LHCN-M2 (cell line): ENCODE measurements at places on chromosomes 11 and 22.

DNA sequence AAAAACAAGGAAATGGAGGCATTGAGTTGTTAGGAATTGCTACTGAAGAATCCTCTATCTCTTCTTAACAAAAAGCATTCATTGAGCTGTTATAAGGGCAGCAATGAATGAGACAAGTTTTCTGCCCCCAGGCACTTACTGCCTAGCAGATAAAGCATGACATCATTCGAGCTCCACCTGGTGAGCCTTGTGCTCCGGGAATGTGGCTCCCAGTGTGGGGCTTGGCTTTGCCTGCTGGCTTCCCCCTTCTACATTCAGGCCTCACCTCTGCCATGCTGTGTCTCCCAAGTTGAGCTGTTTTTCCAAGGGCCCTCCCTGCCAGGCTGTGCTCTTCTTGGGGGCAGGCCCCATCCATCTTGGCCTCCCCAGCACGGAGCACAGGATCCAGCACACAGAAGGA, 56.9 kb upstream of the EIF3D start:
- DNase-seq: no peak

DNA sequence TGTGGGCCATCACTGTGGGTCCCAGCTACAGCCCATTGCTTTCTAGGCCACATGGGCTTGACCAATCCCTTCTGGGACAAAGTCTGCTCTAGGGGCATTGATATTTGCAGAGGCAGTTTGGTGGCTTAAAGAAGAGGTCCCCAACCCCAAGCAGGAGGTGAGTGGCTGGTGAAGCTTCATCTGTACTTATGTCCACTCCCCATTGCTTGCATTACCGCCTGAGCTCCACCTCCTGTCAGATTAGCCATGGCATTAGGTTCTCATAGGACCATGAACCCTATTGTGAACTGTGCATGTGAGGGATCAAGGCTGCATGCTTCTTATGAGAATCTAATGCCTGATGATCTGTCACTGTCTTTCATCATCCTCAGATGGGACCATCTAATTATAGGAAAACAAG, 54.4 kb upstream of the CADM1 start:
- DNase-seq: no peak

DNA sequence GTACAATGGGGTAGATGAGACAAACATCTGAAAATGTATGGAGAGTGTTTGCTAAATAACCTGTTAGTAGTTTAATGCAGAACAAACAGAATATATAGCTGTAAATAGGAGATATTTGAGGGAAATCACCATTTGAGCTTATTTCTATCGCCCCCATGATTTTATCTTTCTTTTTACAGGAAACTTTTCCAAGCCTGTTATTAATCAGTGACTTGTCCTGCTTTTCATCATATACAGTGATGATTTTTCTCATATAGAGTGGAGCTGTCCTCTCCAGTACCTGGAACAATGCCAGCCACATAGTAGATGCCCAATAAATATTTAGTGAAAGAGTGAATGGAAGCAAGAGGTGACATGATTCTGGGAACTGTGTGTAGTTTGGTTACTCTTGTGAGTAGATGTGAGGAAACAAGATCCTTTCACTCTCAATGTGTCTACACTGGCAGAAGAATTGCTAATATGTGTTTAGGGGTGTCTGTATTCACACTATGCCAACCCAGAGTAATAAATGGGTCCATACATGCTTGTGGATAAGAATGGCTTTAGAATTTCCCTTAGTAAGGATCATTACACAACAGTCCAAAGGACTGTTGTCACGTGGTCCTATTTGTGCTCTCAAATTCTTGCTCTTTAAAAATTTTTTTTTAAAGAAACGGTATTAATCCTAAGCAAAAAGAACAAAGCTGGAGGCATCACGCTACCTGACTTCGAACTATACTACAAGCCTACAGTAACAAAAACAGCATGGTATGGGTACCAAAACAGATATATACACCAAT, 2.3 kb upstream of the PTS start:
- no peak for DNase-seq

GRCh38 chr11:66418168-66418985, 2.5 kb upstream of the NPAS4 start:
- DNase-seq: peak; percentile 92

GRCh38 chr11:95453616-95454171, 222.7 kb upstream of the SESN3 start:
- DNase-seq: no peak

DNA sequence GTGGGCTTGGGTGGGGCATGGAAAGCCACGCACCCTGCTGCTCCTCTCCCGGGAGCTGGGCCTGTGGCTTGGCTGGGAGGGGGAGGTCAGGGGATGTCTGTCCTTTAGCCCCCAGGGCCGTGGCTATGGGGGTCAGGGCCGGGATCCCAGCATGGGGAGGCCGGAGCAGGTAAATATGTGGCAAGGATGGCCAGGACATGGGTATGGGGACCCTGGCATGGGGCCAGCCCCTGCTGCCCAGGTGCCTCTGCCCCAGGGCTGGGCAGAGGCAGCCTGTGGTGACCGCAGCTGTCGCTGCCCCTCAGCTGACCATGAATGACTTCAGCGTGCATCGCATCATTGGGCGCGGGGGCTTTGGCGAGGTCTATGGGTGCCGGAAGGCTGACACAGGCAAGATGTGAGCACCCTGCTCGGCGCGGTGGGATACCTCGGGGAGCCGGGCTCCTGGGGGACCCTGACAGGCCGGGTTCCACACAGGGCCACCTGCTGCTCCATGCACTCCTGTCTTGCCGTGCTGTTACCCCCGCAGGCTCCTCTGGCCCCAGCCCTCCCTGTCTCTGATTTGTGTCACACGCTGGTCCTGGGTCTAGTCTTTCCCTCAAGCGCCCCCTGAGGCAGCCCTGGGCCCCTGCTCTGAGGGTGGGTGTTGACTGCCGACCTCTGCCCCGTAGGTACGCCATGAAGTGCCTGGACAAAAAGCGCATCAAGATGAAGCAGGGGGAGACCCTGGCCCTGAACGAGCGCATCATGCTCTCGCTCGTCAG, 8.1 kb upstream of the ANKRD13D start:
- no peak for DNase-seq

DNA sequence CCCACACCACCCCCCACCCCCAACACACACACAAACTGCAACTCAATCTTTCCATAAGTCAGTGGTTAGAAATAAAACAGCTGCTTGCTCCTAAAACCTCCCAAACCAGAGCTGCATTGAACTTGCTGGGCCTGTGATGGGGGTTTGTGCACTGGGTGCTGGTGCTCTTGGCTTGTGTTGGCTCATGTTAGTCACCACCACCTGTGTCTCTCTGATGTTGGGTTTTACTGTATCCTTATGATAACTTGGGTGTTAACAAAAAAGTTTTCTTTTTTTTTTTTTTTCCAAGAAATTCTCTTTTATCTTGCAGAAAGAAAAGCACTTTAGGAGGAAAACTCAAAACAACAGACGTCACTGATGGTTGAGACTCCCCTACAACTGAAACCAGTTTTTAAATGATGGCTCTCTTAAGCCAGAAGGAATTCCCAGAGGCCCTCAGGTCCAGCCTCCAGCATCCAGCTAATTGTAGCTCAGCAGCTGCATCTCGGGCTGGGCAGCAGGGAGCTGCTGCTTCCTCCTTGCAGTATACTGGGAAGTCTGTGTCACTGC, 79.9 kb upstream of the DRD2 start:
- DNase-seq: peak; percentile 76

- DNase-seq: no peak
Measured at GRCh38 chr22:27472975-27473374, 328.6 kb downstream of the MN1 start.

GRCh38 chr11:44632466-44633123, 67.1 kb downstream of the CD82 start:
- peak; percentile 57 for DNase-seq

DNA sequence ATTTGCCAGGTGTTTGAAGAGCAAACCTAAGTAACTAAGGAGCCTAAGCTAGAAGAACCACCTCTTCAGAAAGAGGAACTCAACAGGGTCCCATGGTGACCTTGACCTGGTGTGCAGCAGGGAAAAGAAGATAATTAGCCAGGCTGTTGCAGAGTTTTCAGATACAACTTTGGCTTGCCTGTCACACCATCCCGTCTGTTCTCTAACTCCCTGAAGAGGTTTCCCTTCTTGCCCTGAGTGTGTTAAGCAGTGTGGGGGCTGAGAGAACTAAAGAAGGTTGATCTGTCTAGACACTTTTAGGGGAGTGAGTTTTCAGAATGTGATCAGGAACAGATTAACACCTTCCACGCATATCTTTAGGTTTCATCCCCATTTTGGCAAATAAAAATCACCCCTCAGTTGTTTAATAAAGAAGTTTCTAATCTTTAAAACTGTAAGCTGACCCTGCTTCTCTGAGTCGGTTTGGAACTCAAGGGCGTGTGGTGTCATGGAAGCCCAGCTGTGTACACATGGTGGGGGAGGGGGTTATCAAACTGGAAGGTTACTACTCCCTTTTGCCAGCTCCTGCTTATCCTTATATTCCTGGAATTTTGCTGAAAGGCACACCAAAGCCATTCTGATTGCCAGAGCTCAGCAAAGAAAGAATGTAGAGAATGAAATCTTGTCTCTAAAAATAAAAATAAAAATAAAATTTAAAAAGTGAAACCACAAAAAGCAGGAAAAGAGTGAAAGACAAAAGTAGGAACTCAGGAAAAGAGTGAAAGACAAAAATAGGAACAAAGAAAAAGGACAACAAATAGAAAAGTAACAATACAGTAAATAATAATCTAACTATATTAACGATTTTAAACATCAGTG, 70.2 kb downstream of the DBX1 start:
- DNase-seq: peak; percentile 47

GRCh38 chr11:86365546-86365945, 9.1 kb upstream of the CCDC81 start:
- no peak for DNase-seq

DNA sequence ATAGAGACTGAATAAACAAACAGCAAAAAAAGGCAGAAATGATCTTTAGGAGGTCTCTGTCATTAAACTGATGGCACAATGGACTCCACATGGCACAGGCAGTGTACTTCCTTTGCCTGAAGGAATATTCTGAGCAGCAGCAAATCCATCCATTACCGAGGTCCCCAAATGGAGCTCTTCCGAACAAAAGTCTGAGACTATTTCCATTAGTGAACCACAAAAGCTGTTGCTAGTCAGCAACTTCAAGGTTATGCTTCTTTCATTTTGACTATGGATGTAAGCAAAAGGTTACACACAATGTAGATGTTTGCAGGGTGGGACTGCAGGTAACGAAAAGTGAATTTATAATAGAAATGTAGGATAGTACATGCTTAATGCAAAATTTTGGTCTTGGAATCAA, 14.5 kb downstream of the NARS2 start:
- DNase-seq: no peak

GRCh38 chr11:104465321-104465720, 301.4 kb upstream of the PDGFD start:
- DNase-seq: no peak

GRCh38 chr11:126711977-126712625, 288.5 kb downstream of the KIRREL3 start:
- DNase-seq: no peak

DNA sequence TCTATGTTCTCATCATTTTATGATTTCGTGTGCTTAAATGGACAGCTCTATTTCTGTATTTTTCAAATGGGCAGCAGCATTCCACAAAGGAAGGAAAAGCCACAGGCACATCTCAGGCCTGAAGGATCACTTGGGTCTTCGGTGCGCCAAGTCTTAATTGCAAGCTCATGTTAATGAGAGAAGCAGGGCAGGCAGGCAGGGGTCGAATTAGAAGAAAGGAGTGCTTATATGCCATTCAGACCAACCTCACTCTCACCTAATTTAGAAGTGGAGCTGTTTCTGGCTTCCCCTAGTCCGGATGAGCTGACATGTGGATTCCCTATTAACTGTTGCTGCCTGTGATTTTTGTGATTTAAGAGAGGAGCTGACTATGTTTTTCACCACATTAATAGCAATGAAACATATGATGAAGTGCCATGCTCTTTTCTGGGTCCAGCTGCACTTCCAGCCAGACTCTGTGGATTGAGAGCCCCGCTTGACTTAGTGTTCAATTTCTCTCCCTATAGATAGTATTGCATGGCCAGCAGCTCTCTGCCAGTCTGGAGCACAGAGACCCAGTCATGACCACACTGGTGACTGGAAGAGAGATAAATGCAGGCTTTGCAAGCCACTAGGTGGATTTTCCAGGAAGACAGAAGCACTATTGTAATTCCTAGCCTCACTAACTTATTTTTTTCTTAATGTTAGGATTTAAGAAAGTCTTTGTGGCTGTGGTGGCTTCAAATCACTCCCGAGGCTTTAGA, 373.9 kb upstream of the FAT3 start:
- DNase-seq: no peak

GRCh38 chr22:19892925-19893324, 38.3 kb upstream of the GNB1L start:
- DNase-seq: no peak

- DNase-seq: no peak
Measured at GRCh38 chr11:13225038-13226001, 52.3 kb upstream of the BMAL1 start.

DNA sequence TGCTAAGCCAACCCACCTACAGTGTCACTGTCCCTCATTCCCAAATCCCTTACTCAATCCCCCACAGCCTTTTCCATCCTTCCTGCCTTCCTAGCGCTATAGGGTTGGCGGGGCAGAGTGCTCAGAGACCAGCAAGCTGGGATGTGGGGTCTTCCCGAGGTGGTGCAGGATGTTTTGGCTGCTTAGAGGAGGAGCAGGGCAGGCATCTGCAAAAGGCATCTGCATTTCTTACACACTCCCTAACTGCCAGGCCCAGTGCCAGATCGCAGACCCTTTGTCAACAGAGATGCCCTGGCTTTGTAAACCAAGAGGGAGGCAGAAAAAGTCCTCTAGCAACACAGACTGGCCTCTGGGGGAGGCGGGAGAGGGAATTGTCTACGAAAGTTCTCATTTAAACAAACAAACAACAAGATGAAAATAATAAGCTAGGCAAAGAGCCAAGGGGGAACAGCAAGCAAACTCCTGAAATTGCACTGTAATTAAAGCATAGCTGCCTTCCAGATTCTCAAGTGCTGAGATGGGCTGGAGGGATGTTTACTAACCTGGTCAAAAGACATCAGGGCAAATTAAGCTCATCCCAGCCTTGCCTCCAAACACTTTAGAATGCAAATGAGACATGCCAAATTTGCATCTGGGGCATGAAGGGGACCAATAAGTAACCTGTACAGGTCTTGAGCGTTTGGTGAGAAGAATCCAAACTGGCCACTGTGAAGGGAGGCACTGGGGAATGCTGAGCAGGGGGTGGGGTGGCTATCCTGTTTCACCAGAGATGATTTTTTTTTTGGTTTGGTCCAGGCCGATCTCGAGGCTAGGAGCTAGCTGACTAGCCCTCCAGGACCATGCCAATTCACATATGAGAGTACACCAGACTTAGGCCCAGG, 38.1 kb upstream of the ADA2 start:
- no peak for DNase-seq

- DNase-seq: no peak
Measured at GRCh38 chr11:3854660-3854976, 846 bp upstream of the STIM1 start.

GRCh38 chr11:115618428-115618827, 114.2 kb upstream of the CADM1 start:
- no peak for DNase-seq
